Upper lobe of left lung (tissue), 6 donors: ENCODE measurements at places on chromosomes 1 and 21. TPM values are rescaled to one million over a fixed set of nuclear protein-coding genes. Genes with fewer than 3 reads are reported as not detected.

MXRA8 gene
- 37.4 TPM for total RNA-seq

USP16 gene
- total RNA-seq: 50.0 TPM

ATP1A4 gene
- not detected for total RNA-seq

- peak; percentile 67 for DNase-seq
These were observed 16.5 kb downstream of the LSS start for GRCh38 chr21:46211786-46212720.

SUSD4 gene
- total RNA-seq: 3.3 TPM

GRCh38 chr1:110341146-110341871 is 2.1 kb downstream of the RBM15 start:
- no peak for DNase-seq

DNA sequence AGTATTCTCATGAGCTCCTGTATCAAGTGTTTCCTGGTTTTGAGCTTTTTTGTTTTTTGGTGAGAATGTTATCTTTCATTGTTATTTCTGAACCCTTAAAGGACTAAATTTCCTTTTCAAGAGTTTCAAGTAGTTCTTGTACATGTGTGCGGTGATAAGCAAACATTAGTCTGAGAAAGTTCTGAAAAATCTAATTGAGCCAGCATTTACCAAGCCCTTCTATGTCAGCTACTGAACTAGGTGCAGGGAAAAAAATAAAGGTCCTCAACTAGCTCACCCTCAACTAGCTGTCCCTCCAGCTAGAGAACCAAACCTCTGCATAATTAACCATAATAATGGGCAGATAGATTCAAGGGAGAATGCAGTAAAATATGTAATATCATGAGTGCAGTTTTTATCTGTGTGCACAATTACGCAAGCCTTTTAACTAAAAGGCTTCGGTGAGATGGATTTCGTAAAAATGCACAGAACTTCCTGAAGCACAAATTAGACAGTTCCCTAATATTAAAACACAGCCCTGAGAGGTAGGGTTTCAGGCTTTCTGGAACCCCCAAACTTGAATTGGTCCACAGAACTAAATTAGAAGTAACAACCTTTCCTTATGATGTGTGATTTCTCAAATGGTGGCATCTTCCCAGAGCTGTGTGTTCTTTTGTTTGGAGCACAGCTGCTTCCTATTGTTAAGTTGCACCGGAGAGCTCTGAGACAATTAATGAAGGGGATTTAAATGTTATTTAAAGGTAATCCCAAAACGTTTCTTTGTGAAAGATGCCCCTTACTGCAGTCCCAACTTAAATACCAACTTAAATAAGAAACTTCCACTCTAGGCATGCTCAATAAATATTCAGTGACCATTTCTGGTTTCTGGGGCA is 165.8 kb downstream of the NFIA start:
- no peak for DNase-seq

OR2T4 gene
- not detected for total RNA-seq

- DNase-seq: no peak
These were observed 73.7 kb downstream of the ADGRL2 start for GRCh38 chr1:81874461-81874860.

ETV3L gene
- not detected for total RNA-seq

BEST4 gene
- total RNA-seq: 9.1 TPM

GRCh38 chr1:15275921-15276683 is 29.1 kb downstream of the FHAD1 start:
- peak; percentile 52 for DNase-seq

DNA sequence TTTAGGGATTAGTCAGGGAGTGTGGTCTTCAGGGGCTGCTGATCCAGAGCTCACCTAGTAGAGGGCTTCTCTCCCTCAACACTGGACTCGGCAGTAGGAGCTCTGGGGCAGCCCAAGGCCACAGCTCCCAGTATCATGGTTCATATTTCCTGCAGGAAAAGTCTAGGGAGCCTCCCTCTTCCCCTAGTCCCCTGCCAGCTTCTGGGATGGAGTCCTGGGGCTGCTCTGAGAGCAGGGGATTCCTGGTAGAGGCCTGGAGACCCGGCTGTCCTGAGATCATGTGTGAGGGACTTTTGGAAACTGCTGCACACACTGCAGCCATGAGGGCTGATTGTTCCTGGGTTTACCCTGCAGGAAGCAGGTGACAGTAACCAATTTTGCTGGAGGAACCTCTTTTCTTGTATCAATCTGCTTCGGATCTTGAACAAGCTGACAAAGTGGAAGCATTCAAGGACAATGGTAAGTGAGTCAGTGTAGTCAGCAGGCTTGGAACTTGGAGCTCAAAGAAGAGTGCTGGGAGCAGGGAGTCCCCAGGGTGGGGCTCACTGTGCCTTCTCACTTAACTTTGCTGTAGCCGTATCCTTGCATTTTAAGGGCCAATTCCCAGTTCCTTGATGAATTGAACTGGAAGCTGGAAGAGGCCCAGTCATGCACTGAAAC is 16.3 kb downstream of the STRIP1 start:
- DNase-seq: no peak

DNA sequence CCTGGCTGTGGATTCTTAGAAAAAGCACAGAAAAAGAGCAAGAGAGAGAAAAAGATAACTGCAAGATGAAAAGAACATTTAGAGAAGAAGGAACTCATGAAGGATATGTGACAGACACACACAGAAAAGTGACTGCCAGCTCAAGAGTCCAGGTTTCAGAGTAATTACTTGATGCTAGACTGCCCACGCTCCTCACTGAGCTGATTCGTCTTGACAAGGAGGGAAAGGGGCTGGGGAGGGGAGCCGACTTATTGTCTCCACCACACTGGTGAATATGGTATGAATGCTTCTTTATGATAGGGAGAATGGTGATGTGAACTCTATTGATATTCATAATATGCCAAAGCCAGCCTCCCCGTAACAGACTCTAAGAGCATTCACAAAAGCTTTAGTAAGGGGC is 140.4 kb downstream of the BRINP2 start:
- no peak for DNase-seq

DNA sequence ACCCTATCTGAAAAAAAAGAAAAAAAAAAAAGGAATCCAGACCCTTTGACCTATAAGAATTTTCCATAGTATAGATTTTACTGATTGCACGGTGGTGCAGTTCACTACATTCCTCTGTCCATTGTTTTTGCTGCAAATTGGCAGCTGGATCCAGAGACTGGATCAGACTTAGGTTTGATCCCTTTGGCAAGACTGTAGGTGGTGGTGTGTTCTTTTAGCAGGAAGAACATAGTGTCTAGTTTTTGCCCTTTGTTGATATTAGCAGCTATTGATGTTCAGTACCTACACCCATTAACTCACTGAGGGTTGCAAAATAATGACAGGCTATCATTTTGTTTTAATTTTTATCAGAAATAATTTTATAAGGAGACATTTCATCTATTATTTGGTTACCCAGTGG is 37.1 kb downstream of the OSBPL9 start:
- DNase-seq: no peak

- peak; percentile 81 for DNase-seq
These were observed 5.1 kb upstream of the ZZZ3 start for GRCh38 chr1:77687519-77687906.

GRCh38 chr21:35350965-35351364 is 301.9 kb upstream of the RUNX1 start:
- DNase-seq: no peak

DNA sequence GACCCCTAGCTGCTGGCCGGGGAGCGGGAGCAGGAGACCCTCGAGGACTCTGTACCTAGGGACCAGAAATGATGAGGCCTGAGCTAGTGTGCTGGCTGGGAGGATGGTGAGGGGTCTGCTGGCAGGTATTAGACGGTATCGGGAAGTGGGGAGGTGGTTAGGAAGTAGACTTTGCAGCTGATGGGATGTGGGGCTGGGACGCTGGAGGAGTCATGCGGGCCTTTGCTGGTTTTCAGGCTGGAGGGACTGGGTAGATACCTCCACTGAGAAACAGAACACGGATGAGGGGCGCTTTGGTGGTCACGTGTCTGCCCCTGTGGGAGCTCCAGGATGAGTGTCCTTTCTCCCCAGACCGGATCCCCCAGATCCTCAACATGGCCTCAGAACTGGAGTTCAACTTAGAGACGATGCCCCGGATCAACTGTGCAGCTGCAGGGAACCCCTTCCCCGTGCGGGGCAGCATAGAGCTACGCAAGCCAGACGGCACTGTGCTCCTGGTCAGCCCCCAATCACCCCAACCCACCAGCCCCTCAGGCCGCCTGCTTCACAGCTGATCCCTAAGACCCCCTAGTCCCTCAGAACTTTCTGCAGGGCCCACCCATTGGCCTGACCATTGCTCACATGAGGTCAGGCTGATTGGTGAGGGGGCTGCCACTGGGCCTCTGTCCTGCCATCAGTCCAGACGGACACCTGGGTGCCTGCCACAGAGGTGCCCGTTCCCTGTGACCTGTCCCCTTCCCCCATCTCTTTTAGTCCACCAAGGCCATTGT is 8.0 kb downstream of the TIE1 start:
- peak; percentile 17 for DNase-seq

DNA sequence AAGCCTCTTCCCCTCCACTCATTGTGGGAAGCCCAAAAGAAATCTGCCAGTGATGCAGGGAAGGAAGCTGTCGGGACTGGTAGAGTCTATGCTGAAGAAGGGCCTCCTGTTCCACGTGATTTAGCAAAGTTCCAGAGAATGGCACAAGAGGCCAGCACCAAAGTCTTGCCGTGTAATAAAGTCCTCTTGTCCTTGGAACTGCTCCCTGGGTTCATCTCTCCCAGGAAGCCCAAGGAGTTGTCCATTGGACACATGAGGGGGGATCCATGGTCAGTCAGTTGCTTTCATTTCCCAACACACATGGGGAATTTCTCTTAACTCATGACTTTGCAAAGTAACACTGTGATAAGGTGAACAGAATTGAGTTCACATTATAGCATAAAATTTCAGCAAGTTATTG is 116.1 kb upstream of the RAB4A start:
- DNase-seq: no peak

CDK11A gene
- total RNA-seq: 63.5 TPM

DNA sequence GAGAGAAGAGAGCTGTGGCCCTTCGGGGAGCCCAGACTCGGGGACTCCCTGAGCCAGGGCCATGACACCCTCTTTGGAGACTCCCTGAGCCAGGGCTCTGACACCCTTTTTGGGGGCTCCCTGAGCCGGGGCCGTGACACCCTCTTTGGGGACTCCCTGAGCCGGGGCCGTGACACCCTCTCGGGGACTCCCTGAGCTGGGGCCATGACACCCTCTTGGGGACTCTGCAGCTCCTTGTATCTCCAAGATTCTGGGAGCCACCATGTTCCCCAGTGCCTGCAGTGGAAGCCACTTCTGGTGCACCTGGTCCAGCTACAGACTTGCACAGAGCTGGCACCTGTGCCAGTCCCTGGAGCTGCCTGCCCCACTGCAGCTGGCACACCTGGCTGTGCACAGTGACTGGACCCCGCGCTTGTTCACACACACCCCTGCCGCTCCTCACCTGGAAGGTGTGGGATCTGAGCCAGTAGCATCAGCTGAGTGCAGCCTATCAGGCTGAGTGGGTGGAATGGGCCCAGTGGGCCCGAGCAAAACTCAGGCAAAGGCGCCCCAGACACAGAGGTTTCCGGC is 3.8 kb upstream of the SSU72 start:
- no peak for DNase-seq

- no peak for DNase-seq
These were observed 123.6 kb downstream of the DSCAM start for GRCh38 chr21:40723317-40723716.

HTR6 gene
- total RNA-seq: not detected

- peak; percentile 86 for DNase-seq
These were observed 51.4 kb downstream of the RHBG start for GRCh38 chr1:156420205-156421061.

DNA sequence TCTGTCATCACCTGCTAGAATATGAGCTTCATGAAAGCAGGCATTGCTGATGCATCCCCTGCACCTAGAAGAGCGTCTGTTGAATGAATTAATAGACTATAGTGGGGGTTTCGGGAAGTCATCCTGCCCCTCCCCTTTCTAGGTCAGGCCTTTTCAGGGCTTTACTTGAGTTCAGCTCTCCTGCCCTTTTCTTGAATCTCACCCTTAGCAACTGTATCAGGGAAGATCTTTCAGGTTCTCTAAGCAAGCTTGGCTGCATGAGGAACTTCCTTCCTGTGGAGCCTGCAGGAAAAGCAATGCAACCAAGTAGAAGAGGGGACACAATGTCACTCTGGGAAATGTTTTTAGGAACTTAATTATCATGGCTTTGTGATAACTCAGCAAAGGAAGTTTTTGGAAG is 27.2 kb upstream of the KIAA0040 start:
- no peak for DNase-seq

ADAMTS5 gene
- 5.9 TPM for total RNA-seq
